ENCODE measurements at places on chromosomes 16 and 17.
A peak's percentile ranks its signal among the peaks of the same experiment; 100 is the strongest.

- DNase-seq: peak; percentile 94
Measured at GRCh38 chr17:47267354-47267828, 13.8 kb downstream of the ITGB3 start.

GRCh38 chr16:49620158-49620868, 235.6 kb downstream of the ZNF423 start:
- DNase-seq: peak; percentile 85

- no peak for DNase-seq
Measured at GRCh38 chr16:31678649-31679325, 151.1 kb downstream of the AHSP start.

GRCh38 chr16:68414581-68414980, 33.7 kb downstream of the SMPD3 start:
- DNase-seq: no peak

DNA sequence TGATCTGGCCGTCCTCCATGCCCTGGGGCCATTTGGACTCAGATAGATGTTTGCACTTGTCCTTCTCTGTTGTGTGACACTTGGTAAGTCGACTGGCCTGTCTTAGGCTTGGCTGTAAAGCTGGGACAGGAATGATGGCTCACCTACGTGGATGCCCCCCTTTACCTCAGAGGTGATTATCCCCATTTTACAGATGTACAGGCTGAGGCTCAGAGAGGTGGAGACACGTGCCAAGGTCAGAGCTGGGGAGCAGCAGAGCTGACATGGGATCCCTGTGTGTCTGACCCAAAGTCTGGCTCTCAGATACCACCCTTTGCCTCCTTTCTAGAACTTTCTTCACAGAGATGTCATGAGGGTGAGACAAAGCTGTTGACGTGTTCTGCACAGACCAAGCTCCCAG, 71.3 kb upstream of the CIBAR2 start:
- DNase-seq: no peak

- no peak for DNase-seq
Measured at GRCh38 chr17:10200016-10200415, 1.6 kb upstream of the GAS7 start.

- peak; percentile 41 for DNase-seq
Measured at GRCh38 chr17:3826191-3826590, 19.9 kb downstream of the NCBP3 start.

DNA sequence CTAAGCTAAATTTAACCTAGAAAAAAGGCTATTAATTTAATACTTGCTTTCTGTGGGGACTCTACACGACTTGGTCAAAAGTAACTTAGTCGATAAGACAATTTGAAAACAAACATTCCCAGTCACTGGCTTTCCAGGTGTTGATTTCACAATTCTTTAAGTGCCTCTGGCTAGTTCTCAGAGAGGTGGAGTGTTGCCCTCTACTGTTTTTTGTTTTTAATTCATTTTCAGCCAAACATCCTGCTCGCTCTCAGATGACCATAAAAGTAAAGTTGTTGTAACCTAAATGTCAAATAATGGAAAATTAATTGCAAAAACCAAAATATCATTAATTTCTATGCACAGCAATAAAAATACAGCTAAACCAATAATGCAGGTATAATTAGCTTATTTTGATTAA, 107.1 kb downstream of the MYO1D start:
- DNase-seq: no peak

- DNase-seq: peak; percentile 63
Measured at GRCh38 chr17:39979893-39980350, 685 bp upstream of the PSMD3 start.

DNA sequence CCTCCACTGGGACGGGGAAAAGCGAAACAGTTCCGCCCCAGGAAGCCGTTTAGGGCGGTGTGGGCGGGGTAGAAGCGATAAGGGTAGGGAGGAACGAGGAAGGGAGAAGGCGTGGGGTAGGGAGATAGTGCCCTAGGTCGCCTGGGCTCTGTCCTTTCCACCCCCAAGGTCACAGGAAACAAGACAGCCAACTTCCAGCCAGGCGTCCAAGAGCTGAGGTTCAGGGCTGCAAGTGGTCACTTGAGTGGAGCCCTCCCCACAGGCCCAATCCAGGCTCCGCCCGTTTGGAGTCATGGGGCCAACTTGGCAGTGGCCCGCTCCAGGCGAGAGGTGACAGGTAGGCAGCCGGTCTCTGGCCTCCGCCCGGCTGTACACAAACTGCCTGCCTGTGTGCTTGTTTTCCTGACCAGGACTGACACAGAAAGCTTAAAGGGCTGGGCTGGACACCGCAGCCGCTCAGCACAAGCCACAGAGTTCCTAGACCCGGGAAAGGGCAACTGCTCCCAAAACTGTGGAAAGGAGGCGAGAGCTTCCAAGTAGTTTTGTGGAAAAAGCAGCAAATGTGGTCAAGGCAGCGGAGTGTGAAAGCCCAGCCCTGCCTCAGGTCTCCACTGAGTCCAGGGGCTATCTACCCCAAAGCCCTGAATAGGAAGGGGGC, at the start of gene RILP:
Gene RILP, minus strand, starts transcription at position 23 of the 658 bp plus-strand sequence. CDS start 62 bp downstream, outside the sequence.
- DNase-seq: no peak

GRCh38 chr17:80575057-80575875, 30.6 kb downstream of the RPTOR start:
- peak; percentile 85 for DNase-seq

DNA sequence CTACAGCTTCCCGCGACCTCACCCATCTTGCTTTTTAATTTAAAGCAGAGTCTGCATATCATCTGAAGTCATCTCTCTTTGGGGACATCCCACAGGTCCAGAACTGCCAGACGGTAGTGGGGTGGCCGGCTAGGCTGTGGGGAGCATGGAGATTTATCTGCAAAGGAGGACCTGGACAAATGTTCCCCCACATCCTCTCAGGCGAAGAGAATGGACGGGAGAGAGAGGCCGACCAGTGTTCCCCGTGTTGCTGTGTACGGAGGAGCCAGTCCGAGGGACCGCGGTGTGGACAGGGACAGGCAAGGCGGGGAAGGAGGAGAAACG, 665 bp upstream of the MT1M start:
- DNase-seq: no peak

DNA sequence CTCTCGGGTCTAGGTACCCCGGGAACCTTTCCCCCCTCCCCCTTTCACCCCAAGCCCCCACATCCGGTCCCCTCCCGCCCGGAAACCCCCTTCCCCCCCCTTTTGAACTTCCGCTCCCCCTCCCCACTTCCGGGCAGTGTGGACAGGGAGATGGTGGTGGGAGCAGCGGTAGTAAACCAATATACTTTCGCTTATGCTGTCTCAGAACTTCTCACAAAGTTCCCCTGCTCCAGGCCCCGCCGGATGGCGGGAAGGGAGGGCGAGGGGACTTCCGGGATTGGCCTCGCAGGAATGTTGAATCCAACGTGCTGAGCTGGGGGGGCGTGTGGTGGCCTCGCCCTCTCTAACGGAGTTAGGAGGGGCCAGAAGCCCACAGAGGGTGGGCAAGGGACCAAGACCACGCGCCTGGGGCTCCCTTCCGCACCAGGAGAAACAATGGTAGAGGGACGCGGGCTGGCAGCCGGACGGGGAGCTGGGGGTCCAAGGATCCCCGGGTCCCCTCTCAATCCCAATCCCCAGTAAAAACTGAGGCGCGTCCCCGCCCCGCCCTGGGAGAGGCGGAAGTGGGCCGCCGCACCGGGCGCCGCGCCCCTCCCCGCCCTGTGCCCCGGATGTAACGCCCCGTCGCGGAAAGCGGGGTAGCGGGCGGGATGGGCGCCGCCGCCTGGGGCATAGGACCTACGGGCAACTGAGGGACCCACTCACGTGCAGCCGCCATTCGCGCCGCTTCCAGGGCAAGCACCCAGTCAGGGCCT, 742 bp downstream of the PFN1 start:
- peak; percentile 71 for DNase-seq

- DNase-seq: no peak
Measured at GRCh38 chr17:76893623-76894334, 25.6 kb downstream of the MGAT5B start.

- DNase-seq: no peak
Measured at GRCh38 chr17:44647736-44648135, 8.5 kb upstream of the MEIOC start.

GRCh38 chr17:69064001-69064400, 3.3 kb upstream of the ABCA9 start:
- no peak for DNase-seq

GRCh38 chr17:36608280-36608679, 6.9 kb downstream of the MRM1 start:
- no peak for DNase-seq

All from EL (cell line).